Naive thymus-derived CD4-positive, alpha-beta T cell (primary cell): ENCODE measurements at places on chromosomes 4 and X. TPM values are rescaled to one million over a fixed set of nuclear protein-coding genes. Genes with fewer than 3 reads are reported as not detected.

DNA sequence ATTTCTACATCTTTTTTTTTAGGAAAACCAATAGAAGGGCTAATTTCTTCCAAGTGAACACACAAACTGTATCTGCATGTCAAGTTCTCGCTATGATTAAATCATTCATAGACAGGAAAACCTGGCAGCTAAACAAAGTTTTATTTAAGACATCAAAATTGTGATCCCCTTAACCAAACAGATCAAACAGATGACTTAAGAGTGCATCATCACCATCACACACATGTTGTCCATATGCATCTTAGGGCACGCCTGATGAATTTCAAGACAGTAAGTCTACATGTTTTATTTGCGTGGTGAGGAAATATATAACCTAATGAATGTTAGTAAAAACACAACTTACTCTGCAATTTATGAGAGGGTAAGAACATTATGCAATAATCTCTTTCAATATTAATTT lies 317.0 kb upstream of the ANXA10 start:
- DNase-seq = no peak

GRCh38 chr4:179196511-179196910 lies 1754.3 kb upstream of the AGA start:
- DNase-seq = no peak

- DNase-seq = no peak
Measured at GRCh38 chrX:87664381-87664780, 146.8 kb downstream of the KLHL4 start.

- no peak for DNase-seq
Measured at GRCh38 chr4:130703211-130703935, 1607.4 kb downstream of the C4orf33 start.

DNA sequence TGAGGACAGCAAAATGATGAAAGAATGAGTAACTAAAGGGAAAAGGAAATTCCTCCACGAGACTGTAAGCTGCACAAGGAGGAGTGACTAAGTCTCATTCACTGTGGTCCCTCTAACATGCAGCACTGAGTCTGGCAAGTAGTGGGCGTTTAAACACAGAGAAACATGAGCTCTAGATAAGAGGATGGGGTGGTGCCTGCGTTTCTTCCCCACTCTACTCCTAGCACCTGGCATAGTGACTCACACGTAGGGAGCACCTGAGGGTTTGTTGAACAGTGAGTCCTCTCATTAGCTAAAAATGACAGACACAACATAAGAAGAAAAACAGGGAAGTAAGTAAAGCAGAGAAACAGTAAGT lies 105.8 kb upstream of the CBR4 start:
- no peak for DNase-seq

The POF1B gene
- total RNA-seq = 0.46 TPM

DNA sequence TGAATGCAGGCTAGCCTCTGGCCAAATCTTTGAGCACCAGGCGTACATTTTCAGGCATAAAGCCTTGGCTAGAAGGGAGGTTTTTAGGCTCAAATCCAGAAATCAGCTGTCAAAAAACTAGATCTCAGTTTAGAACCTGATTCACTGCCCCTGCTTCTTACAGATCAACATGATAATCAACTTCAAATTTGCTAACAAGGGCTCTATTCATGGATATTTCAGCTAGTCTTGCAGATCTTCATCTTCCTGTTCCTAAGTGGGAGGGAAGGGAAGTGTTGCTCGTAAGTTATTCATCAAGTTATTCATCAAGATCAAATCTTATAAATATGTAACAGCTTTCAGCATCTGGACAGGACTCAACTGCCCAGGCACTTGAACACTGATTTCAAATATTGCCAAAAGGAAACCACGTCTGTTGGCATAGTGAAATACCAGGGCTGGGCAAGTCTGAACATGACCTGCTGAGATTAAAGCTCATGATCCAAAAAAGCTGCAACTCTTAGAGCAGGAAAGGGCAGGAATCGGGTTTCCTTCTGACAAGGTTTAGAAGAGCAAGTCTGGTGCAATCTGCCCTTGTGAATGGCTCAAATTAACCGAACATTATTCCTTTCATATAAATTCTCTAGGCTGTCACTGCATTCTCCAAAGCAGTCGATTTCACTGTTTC lies 200.3 kb downstream of the PDGFC start:
- DNase-seq = no peak

- DNase-seq = no peak
Measured at GRCh38 chr4:84467601-84468000, 31.5 kb downstream of the NKX6-1 start.

- no peak for DNase-seq
Measured at GRCh38 chr4:8586671-8587468, 5.7 kb upstream of the CPZ start.

The PLXNB3 gene
- total RNA-seq = not detected

DNA sequence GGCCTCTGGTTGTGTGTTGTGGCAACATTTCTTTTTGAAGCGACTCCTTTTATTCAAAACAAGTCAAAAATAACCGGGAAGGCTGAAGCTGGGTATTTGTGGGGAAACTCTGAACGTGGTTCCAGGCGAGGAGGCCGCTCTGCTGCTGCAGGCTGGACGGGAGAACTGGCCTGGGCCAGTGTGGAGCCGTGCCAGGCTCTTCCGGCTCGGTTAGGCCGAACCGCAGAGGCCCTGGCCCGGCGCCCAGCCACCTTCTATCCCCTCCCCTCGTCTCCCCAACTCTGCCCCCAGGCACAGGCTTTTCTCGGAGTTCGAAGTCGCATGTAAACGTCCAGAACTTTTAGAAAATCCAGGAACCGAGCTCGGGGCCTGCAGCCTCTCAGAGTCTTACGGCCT lies 2.4 kb upstream of the BCOR start:
- no peak for DNase-seq

GRCh38 chrX:10597871-10598270 lies 22.5 kb downstream of the MID1 start:
- no peak for DNase-seq

GRCh38 chrX:111431001-111431400 lies 19.0 kb upstream of the DCX start:
- no peak for DNase-seq
